ENCODE measurements at places on chromosomes 13 and 19.
A peak's percentile ranks its signal among the peaks of the same experiment; 100 is the strongest.

DNA sequence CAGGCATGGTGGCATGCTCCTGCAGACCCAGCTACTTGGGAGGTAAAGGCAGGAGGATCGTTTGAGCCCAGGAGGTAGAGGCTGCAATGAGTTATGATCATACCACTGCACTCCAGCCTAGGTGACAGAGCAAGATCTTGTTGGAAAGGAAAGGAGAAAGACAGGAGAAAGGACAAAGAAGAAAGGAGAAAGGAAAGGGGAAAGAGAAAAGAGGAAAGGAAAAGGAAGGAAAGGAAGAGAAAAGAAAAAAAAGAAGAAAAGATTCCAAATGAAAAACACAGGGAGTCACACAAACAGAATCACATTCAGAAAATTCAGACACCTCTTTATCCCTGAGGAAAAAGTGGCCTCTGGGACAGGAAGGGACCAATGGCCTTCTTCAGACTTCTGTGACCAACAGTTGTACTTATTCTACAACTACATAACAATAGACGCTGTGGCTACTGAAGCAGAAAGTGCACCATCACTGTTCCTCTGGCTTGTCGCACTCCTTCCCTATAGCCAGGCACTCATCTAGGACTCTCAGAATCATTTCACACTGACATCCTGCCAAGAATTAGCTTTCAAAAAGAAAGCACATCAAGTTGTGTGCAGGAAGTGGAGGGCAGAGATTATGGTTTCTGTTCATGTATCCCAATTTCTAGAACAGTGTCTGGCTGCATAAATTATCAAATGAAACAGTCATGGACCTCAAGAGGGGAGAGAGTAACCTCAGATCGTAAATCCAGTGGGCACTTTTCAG lies 5.9 kb downstream of the MTMR6 start:
- no peak for DNase-seq

DNA sequence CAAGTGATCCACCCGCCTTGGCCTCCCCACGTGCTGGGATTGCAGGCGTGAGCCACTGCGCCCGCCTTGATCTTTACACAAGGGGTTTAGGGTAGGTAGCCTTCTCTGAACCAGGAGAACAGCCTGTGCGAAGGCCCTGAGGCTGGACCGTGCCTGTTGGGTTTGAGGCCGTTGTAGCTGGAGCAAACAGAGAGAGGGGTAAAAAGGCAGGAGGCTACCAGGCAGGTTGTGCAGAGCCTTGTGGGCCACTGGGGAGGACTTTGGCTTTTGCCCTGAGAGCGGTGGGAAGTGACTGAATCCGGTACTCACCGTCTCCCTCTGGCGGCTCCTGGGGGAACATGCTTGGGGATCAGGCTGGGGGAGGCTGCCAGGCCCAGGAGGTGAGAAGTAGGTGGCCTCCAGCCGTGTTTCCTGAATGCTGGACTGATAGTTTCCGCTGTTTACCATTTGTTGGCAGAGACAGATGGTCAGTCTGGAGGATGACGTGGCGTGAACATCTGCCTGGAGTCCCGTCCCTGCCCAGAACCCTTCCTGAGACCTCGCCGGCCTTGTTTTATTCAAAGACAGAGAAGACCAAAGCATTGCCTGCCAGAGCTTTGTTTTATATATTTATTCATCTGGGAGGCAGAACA lies 24.6 kb downstream of the SPC24 start:
- peak; percentile 55 for DNase-seq

DNA sequence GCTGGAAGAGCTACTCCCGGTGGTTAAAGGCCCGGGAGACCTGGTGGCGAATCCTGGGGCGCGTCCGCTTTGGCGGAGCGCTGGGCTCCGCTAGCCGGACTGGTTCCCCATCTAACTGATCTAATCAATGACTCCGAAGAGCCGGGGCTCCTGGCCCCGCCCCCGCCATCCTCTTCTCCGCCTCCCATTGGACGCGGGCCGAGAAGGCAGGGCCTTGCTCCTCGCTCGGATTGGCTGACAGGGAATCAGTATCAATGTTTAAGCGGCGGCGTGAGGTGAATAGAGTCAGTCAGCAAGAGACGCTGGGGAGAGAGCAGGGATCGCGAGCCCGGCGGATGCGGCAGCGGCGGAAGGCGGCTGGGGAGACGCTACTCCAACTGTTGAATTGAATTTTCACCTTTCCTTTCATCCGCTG lies 1.7 kb upstream of the PCDH17 start:
- DNase-seq = peak; percentile 87

DNA sequence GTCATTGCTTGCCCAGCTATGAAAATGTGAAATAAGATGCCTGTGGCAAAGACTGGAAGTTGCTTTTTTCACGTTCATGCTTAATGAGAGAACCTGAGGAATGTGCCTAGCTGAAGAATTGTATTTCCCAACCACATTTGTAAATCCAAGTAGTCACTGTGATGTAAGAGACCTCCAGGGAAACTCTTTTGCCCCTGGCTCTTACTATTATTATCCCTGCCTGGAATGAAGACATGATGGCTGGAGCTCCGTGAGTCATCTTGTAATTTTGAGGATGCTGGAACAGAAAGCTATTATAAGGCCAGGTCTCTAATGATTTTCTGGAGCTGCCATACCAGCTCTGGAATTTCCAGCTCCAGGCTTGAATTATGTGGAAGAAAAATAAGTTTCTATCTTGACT lies 894.3 kb downstream of the DIAPH3 start:
- no peak for DNase-seq

GRCh38 chr13:73189362-73189761 lies 130.6 kb downstream of the KLF5 start:
- DNase-seq = no peak

DNA sequence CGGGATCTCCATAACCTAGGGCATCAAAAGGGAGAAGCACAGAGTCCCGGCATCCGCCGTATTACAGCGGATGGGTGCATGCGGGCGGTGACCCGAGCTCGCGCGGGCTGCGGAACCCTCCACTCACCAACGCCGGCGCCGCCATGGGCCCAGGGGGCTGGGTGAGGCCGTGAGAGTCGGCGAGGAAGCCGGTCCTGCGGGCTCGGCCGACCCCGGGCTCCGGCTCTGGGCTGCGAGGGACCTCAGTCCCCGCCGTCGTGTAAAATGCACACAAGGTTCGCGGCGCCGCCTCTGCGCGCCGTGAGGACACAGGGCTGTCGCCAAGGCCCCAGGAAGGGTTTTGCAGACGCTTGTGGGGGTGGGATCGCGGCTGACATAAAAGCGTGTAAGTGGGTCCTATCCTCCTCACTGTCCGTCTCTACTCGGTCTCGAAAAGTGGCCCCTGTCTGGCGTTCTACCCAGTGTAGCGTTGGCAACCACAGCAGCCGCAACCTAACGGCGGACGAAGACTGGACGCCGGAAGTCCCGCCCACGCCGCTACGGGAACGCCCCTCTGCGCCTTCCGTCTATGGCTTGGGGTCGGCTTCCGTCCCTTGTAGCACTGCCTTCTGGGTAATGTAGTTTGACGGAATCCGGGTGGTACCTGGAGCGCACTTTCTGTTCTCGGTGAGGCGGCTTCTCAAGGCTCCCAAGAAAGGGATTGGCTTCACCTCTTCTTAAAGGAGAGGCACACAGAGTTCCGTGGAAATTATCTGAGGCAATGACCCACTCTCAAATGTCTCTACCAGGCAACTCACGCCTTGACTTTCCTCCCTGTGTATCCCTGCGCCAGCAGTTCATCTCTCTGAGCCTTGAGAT lies at the start of gene ZNF599:
Gene ZNF599, minus strand, starts transcription at position 519 of the 858 bp plus-strand sequence. Its CDS starts 374 bp downstream, at position 145.
- DNase-seq = peak; percentile 87

DNA sequence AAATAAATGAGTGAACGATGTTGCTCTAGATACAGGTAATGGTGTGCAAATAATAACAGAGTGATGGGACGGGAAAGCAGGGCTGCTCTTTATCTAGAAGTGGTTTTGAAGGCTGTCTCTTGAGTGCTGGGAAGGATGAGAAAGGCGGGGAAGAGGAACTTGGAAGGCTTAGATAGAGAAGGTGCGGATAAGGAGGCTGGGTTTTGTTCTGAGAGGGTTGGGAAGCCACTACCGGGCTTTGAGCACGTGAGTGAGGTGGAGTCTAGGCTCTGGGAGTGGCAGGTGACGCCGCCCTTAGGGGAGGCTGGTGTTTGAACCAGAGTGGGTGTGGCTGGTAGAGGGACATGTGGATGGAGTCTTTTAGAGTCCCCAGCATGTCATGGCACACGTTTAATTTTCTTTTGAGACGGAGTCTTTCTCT lies 811 bp downstream of the ARMC6 start:
- DNase-seq = peak; percentile 84

GRCh38 chr13:97567510-97568243 lies 133.7 kb downstream of the RAP2A start:
- no peak for DNase-seq

DNA sequence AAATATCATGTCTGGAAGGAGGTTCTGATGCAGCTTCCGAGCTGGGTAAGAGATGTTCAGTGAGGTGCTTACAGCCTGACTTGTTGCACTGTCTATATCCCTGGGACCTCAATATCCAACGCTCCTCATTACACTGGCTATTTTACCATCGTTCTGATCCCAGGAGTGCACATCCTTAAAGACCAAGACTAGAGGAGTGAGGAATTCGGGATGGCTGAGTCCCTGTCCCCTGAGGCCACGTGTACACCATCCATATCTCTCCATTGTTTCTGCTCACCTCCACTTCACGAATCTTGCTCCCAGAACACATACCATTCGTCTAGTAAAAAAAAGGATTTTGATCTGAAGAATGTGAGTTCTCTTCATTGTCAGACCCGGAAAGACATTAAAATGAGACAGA lies at the start of gene OR7G2:
Gene OR7G2, minus strand, starts transcription at position 101 of the 400 bp plus-strand sequence. CDS start 4,232 bp downstream, outside the sequence.
- DNase-seq = no peak

- no peak for DNase-seq
Observed at GRCh38 chr19:15212711-15213110, 11.9 kb upstream of the NOTCH3 start.

DNA sequence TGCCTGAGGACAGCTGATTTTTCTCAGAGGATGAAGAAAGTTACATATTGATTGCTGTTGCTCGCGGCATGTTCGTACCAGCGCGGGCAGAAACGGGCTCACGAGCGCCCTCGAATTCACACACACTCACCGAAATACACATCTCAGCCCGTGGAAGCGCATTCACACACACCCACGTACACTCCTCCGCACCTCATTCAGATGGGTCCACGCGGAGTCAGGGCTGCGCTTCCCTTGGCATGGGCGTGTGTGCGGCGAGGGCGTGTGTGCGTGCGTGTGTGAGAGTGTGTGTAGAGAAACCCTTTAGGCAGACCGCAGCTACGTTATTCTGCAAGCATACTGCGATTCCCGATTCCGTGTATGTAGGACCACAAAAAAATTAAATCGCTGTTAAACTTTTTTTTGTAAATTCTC lies 2.1 kb upstream of the PCDH17 start:
- DNase-seq = no peak

DNA sequence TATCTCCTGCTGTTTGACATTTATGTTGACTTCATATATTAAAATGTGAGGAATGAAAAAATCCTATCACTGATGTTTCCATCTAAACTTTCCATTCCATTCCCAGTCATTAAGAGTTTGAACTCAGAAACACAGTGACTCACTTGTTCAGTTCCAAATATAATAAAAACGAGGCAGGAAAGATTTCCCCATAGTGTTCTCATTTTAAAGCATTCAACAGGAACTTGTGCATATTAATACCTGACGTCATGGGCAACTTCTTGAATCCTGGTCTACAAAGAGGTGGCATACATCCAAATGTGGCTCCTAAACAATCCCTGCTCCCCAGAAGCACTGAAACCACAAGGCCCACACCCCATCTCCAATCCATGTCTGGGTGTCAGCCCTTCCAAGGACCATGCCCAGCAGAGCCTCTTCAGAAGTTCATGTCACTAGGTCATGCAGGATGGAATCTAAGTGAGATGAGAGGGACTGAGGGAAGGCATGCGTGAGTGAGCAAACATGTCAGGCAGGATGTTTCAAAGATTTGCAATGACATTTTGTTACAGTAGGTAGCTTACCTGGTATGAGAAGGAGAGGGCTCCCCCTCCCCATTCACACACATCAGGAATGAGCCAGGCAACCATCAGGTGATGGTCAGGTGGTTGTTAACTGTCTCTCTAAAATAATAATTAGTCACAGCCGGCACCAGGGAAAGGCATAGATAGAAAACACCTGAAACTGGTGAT lies 9.4 kb upstream of the ERVV-2 start:
- DNase-seq = no peak

GRCh38 chr19:11444059-11444458 lies 8.6 kb downstream of the PRKCSH start:
- no peak for DNase-seq

GRCh38 chr13:26658448-26659385 lies 101.2 kb downstream of the WASF3 start:
- no peak for DNase-seq

DNA sequence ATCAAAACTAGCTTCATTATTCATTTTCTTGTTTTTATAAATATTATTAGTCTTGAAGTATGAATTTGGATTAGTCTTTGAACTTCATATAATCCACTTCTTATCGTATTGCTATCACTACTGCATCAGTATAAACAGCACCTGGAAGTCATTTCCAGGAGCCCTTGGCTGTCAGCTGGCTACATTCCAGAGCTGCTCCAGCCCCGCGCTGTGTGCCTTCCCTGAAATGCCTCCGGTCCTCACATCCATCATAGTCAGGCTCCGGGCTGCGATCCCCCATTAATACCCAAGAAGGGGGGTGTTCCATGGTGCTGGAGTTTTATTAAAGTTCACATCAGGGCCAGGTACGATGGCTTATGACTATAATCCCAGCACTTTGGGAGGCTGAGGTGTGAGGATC lies 124.3 kb upstream of the GJB6 start:
- no peak for DNase-seq

- DNase-seq = peak; percentile 78
Observed at GRCh38 chr13:44305917-44306370, 67.7 kb upstream of the SERP2 start.

DNA sequence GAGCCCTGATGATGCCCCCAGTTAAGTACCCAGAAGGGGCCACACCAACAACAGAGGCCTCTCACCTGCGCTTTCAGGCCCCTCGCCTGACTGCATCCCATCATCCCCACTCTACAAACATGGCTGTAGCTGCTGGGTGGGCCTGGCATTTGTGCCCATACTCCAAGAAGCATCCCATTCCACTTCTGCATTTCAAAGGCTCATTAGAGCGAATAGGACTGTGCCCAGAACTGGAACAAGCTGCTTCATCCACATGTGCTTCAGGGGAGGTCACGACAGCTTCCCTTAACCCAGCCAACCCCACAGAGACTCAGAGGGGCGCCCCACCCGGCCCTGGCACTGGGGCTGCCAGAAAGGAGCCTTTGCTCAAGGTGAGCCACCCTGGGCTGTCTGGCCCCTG lies 156.9 kb downstream of the SIPA1L3 start:
- no peak for DNase-seq

DNA sequence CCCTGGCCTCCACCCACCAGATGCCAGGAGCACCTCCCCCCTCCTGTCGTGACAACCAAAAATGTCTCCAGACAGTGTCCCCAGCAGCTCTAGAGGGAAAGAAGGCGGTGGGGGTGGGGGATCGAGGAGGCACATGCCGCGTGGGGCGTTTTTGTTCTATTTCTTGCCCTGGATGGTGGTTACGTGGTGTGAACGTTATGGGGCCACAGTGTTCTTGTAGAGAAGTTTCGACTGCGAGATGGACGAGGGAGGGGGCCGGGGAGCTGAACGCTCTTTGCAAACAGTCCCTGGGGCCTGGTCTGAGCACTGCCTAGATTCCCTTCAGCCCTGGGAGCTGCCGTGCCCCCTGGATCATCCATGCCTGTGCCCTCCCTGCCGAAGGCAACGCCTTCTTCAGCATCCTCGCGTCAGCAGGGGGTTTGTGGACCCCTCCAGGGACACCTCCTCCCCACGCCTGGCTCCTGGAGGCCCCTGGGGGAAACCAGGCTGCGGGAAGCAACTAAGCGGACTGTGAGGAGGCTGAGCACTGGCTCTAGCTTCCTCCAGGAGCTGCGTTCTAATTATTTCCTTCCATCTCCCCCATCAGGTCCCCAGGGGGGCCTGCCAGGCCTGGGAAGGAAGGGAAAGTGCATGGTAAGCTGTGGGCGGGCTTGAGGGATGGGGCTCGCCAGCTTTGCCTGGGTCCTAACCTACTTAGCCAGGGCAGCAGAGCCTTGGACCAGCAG lies 131.5 kb downstream of the IER2 start:
- no peak for DNase-seq

Measured in NCI-H2081 (cell line).